ENCODE measurements at places on chromosomes 4 and X.

- DNase-seq: peak; percentile 9
These were observed 329.3 kb downstream of the GBA3 start for GRCh38 chr4:23022032-23022431.

DNA sequence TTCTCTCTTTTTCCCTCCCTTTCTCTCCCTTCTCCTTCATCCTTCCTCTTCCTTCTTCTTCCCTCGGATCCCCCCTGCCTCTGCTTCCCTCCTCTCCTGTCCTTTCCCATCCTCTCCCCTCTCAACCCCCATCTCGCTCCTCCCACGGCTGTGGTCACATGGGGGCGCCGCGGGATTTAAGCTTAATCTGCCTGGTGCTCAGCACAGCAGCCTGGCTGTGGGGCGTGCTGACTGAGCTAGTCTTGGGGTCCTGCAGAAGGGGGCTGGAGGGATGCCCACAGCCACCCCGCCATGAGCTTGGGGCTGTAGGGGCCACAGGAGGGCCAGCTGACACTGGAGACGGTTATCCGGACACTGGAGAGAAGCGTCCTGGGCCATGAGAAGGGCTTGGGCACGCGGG, 10.7 kb downstream of the SMIM10L2A start:
- no peak for DNase-seq

- DNase-seq: no peak
These were observed 1149.7 kb downstream of the STPG2 start for GRCh38 chr4:96993560-96993959.

- DNase-seq: no peak
These were observed 12.5 kb downstream of the SEC24D start for GRCh38 chr4:118823471-118823870.

- no peak for DNase-seq
These were observed 244.2 kb upstream of the GRID2 start for GRCh38 chr4:92059615-92060014.

DNA sequence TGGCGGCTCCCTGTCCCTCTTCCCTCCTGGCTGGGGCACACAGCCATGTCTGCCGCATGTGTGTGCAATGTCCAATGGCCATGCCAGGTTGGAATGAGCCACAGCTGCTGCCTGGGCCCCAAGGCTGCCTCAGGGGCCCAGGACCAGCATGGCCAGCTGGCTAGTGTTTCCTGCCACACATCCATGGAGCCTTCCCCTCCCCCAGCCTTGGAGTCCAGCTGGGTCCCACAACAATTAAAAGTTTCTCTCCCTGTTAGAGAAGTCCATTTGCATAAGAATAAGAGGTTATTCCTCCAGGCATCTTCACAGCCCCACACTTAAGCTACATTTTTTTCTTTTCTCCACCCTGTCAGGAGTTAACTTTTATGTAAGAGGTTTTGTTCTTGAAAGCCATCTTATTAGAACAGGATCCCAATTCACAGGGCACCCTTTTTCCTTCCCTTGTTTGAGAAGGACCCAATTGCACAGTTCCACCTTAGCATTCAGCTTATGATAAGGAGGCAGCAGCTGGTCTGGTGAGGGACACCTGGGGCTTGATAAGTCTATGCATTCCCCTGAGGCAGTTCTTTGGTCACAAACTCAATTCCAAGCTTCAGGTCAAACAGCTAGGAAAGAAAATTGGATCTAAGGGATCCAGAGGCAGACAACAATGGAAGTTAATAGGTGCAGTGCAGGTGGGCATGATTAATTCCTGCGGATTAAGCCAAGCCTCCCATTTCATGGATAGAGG, 963.3 kb upstream of the GRIA3 start:
- DNase-seq: no peak

- peak; percentile 59 for DNase-seq
These were observed 215.6 kb upstream of the GYPA start for GRCh38 chr4:144355811-144356757.
